ENCODE measurements at places on chromosomes 1 and 21.
A peak's percentile ranks its signal among the peaks of the same experiment; 100 is the strongest.

DNA sequence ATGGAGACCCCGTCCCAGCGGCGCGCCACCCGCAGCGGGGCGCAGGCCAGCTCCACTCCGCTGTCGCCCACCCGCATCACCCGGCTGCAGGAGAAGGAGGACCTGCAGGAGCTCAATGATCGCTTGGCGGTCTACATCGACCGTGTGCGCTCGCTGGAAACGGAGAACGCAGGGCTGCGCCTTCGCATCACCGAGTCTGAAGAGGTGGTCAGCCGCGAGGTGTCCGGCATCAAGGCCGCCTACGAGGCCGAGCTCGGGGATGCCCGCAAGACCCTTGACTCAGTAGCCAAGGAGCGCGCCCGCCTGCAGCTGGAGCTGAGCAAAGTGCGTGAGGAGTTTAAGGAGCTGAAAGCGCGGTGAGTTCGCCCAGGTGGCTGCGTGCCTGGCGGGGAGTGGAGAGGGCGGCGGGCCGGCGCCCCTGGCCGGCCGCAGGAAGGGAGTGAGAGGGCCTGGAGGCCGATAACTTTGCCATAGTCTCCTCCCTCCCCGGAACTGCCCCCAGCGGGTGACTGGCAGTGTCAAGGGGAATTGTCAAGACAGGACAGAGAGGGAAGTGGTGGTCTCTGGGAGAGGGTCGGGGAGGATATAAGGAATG is 505 bp downstream of the LMNA start:
- H3K4me3 ChIP-seq = peak overlapping the region; percentile 86
- peaks cover 41% of the 10 kb centered on the region for H3K4me1 ChIP-seq
- peak overlapping the region; percentile 68 for H3K27ac ChIP-seq
- no peak for DNase-seq
- H3K27me3 ChIP-seq = peaks cover 6% of the 10 kb centered on the region
- no peaks in the 10 kb centered on the region for H3K36me3 ChIP-seq

GRCh38 chr1:2072109-2072806 is 22.0 kb downstream of the PRKCZ start:
- no peak overlapping the region for H3K27ac ChIP-seq
- DNase-seq = no peak
- no peaks in the 10 kb centered on the region for H3K4me1 ChIP-seq

DNA sequence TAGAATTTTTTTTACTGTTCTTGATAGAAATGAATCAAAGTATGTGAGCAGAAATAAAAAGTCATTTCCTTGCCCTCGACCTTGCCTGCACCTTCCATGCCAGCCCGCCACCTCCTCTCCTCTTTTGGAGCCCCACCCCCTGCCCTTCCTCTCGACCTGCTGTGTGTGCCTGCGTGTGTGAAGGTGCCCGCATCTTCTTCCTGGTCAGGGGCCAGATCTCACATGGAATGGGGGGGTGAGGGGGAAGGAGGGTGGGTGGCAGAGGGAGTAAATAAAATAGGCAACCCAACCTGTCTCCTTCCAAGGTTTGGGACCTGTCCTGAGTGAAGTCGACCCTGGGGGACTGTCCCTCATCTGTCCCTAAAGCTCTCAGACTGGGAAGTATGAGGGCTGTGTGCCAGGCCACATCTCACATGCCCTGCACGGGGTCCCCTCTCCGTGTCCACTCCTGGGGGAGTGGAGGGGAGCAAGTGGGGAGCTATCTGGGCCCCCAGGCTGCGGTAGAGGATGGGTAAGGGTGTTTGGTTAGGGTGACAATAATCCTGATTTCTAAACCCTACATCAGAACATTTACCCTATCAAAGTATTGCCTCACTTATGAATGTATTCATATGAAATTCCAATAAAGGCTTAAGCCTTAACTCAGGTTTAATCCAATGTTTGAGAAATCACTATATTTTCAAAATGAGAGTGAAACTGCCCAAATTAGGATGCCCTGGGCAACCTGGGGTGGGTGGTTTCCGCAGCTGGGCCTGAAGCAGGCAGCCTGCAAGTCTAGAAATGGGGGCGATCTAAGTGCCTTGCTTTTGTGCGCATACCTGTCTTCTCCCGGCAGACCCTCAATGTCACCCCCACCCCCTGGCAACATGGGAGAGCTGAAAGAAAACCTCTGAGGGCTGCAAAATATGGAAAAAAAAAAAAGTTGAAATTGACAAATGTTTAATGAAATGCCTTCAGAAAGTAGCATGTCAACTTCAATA is 15.4 kb downstream of the AMPD2 start:
- H3K27me3 ChIP-seq = no peaks in the 10 kb centered on the region
- H3K27ac ChIP-seq = no peak overlapping the region
- H3K36me3 ChIP-seq = peaks cover 17% of the 10 kb centered on the region
- peaks cover 14% of the 10 kb centered on the region for H3K4me1 ChIP-seq
- H3K4me3 ChIP-seq = no peak overlapping the region
- no peak for DNase-seq

GRCh38 chr1:25768999-25769398 is 31.0 kb upstream of the SELENON start:
- H3K36me3 ChIP-seq = peaks cover 3% of the 10 kb centered on the region
- H3K27me3 ChIP-seq = no peaks in the 10 kb centered on the region
- H3K4me3 ChIP-seq = no peak overlapping the region
- H3K27ac ChIP-seq = no peak overlapping the region
- peaks cover 75% of the 10 kb centered on the region for H3K4me1 ChIP-seq

GRCh38 chr1:93592551-93592949 is 89.1 kb downstream of the BCAR3 start:
- peaks cover 2% of the 10 kb centered on the region for H3K4me1 ChIP-seq
- H3K4me3 ChIP-seq = no peak overlapping the region
- peaks cover 7% of the 10 kb centered on the region for H3K27me3 ChIP-seq
- no peaks in the 10 kb centered on the region for H3K36me3 ChIP-seq

GRCh38 chr1:20119347-20119746 is at the start of gene PLA2G2D:
PLA2G2D (minus strand) TSS chr1:20119536; CDS start chr1:20119498, 38 bp downstream.
- no peaks in the 10 kb centered on the region for H3K4me1 ChIP-seq
- no peak for DNase-seq

DNA sequence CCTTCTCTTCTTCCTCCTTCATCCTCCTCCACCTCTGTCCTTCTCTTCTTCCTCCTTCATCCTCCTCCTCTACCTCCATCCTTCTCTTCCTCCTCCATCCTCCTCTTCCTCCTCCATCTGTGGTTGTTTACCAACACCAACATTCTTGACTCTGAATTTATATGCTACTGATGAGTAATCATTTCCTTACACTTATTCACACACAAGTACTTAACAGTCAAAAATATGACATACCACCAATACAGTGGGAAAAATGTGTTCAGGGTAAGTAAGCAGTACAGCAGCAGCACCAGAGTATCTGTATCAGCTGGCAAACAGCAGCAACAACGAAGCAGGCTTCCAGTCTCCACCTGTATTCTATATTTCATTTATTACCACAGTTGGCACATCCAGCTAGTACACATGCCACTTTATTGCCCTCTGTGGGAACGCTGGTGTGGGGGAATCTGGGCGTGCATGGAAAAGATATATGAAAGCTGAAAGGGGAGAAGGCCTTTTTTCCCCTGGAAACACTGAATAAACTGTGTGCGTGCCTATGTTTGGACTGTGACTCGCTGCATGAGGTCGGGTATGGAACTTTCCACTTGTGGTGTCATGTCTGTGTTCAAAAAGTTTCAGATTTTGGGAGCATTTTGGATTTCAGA is 16.0 kb downstream of the ADSS2 start:
- no peak for DNase-seq
- H3K4me1 ChIP-seq = no peaks in the 10 kb centered on the region
- H3K36me3 ChIP-seq = peaks cover 8% of the 10 kb centered on the region
- H3K4me3 ChIP-seq = no peak overlapping the region

DNA sequence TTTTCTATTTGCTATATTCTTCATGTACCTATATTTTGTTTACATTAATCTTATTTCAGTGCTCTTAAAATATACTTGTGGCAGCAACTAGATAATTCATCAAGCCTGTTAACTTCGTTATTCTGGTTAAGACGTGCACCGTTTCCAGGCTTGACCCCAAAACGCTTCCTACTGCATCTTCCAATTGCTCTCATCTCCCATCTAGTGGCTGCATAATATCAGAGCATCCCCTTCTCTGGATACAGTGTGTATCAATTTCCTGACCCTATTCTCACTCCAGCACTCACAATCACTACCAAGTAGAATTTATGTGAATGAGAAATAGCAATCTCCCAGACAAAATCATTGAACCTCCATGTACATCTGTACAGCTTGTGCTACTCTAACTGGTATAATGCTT is 1280.3 kb upstream of the B3GALT2 start:
- no peaks in the 10 kb centered on the region for H3K36me3 ChIP-seq
- no peak overlapping the region for H3K27ac ChIP-seq
- H3K4me1 ChIP-seq = no peaks in the 10 kb centered on the region

DNA sequence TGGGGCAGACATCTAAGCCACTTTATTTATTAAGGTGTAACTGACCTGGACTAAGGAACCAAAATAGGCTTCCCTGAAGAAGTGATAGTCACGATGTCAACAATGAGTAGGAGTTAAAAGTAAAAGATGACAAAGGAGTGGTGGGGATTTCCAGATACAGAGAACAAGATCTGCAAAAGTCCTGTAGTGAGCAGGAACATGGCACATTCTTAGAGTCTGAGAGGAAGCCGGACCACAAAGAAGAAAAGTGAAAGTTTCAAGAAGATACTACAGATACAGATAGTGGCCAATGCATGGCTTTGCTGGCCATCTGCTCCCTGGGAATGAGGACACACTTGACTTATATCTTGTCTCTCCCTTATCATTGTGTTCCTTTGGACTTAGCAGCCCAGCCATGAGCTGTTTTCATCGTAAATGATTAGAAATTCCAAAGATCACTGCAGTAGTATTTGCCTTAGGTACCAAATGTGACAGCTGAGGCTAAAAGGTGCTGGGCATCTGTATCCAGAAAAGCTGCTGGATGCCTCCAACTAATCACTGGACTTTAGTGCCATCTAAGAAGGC is 302.4 kb upstream of the NR5A2 start:
- H3K4me1 ChIP-seq = peaks cover 2% of the 10 kb centered on the region
- peaks cover 7% of the 10 kb centered on the region for H3K27me3 ChIP-seq

- no peak for DNase-seq
- H3K27ac ChIP-seq = no peak overlapping the region
- no peak overlapping the region for H3K4me3 ChIP-seq
These were observed 163.6 kb upstream of the C1orf21 start for GRCh38 chr1:184223216-184223615.

GRCh38 chr1:100936194-100936967 is 40.5 kb downstream of the SLC30A7 start:
- no peak for DNase-seq

- H3K36me3 ChIP-seq = no peaks in the 10 kb centered on the region
- no peak overlapping the region for H3K4me3 ChIP-seq
- H3K27ac ChIP-seq = no peak overlapping the region
- DNase-seq = no peak
These were observed 102.5 kb downstream of the EBNA1BP2 start for GRCh38 chr1:43069461-43070050.

DNA sequence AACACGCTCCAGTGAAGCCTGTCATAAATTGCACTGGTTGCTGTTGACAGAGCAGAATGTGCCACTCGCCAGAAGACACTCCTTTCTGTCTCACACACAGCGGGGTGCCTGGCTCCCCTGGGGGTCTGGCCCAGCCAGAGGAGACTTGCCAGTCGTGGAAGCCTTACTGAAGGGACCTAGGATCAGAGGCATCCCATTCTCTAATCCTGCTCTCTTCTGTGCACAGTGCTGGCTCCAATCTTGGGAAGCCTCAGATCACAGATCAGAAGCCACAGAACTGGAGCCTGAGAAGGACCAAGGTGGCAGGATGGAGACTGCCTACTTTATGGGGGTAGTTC is 1.4 kb downstream of the SLC9A1 start:
- no peak overlapping the region for H3K27ac ChIP-seq
- H3K4me3 ChIP-seq = no peak overlapping the region
- H3K27me3 ChIP-seq = no peaks in the 10 kb centered on the region
- DNase-seq = no peak
- H3K36me3 ChIP-seq = no peaks in the 10 kb centered on the region

- peak; percentile 64 for DNase-seq
- no peaks in the 10 kb centered on the region for H3K27me3 ChIP-seq
- peaks cover 26% of the 10 kb centered on the region for H3K4me1 ChIP-seq
- peak overlapping the region; percentile 97 for H3K4me3 ChIP-seq
These were observed 2.5 kb upstream of the METTL25B start for GRCh38 chr1:156725683-156726280.

GRCh38 chr1:119327450-119328155 is 41.0 kb upstream of the HAO2 start:
- no peak overlapping the region for H3K27ac ChIP-seq
- peaks cover 18% of the 10 kb centered on the region for H3K27me3 ChIP-seq
- peaks cover 12% of the 10 kb centered on the region for H3K4me1 ChIP-seq

DNA sequence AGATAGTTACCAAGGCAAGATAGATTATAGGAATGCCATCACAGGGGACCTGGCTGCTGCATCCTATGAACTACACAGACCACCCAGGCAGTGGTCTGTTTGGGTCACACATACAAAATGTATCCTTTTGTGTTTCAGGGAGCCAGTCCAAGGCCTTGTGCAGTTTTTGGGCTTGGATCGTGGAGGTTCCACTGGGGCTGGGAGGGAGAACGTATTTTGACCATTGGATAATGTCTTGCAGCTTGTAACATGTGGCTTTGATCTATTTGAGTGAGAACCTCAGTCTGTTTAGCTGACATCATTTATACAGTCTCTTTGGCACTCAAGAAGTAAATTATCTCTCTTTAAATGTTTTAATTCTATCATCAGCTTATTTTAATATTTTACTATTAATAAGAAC is 147.3 kb downstream of the DUSP10 start:
- H3K27ac ChIP-seq = no peak overlapping the region
- DNase-seq = no peak
- no peak overlapping the region for H3K4me3 ChIP-seq
- no peaks in the 10 kb centered on the region for H3K27me3 ChIP-seq
- no peaks in the 10 kb centered on the region for H3K4me1 ChIP-seq

- H3K27me3 ChIP-seq = peaks cover 32% of the 10 kb centered on the region
- H3K36me3 ChIP-seq = no peaks in the 10 kb centered on the region
- DNase-seq = no peak
- peaks cover 2% of the 10 kb centered on the region for H3K4me1 ChIP-seq
- H3K4me3 ChIP-seq = no peak overlapping the region
These were observed 91.5 kb upstream of the GCLM start for GRCh38 chr1:94000510-94001282.
